ENCODE measurements at places on chromosomes 7 and 10.

DNA sequence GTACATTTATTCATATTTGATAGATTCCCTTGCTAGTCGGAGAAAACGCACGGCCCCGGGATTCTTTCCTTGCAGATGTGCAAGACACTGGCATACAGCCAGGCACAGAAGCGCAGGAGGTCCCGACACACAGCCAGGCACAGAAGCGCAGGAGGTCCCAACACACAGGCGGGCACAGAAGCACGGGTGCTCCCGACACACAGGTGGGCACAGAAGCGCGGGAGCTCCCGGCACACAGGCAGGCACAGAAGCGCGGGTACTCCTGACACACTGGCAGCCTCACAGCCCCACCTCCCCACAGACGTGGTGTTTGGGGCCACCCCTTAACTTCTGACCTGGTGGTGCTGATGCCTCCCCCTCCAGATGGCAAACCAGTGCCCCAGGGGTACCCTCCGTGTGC lies 237.3 kb downstream of the ZMYND11 start:
- DNase-seq: no peak

GRCh38 chr7:40348126-40348728 lies 213.4 kb downstream of the SUGCT start:
- no peak for DNase-seq

GRCh38 chr10:44463511-44464121 lies 78.7 kb upstream of the CXCL12 start:
- no peak for DNase-seq

GRCh38 chr10:124059551-124059950 lies 33.8 kb downstream of the CHST15 start:
- DNase-seq: no peak

DNA sequence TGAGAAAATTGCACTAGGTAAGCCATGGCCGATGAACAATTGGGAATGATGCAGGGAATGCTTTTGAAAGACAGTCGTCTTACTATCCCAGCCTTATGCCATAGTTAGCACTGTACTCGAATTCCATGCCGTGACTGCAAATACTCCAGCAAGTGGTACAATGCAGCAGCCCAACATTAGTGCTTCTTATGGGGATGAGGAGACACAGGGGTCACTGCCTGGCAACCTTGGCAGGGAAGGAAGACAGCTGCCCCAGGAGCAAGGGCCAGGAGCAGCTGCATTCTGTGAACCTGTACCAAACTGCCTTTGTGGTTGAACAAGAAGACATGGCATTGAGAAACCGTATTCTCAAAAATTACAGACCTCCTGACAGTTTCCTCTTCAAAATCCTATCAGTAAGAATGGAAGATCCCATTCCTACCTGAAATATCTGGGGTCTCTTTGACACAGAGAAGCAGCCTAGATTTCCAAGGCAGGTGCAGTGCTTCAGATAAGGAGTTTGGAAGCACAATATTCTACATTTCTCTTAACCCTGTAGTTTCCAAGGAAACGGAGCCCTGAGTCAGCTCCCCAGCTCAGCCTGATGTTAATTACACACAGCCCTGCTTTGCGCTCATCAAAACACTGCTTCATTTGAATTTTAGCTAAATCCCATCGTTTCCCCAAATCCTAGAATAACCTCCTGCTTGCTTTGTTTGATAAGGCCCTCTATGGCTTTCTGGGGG lies 49.0 kb upstream of the FRMD4A start:
- no peak for DNase-seq

All from stimulated activated CD4-positive, alpha-beta T cell treated with anti-CD3 and anti-CD28 coated beads, Interleukin-2, amount 100 ng/mL, for 48 hours (primary cell).